ENCODE measurements at places on chromosomes 16 and 17. TPM values are rescaled to one million over a fixed set of nuclear protein-coding genes. Genes with fewer than 3 reads are reported as not detected.

ORMDL3 gene
- 107 TPM for total RNA-seq

CCR7 gene
- total RNA-seq = 0.35 TPM

DNA sequence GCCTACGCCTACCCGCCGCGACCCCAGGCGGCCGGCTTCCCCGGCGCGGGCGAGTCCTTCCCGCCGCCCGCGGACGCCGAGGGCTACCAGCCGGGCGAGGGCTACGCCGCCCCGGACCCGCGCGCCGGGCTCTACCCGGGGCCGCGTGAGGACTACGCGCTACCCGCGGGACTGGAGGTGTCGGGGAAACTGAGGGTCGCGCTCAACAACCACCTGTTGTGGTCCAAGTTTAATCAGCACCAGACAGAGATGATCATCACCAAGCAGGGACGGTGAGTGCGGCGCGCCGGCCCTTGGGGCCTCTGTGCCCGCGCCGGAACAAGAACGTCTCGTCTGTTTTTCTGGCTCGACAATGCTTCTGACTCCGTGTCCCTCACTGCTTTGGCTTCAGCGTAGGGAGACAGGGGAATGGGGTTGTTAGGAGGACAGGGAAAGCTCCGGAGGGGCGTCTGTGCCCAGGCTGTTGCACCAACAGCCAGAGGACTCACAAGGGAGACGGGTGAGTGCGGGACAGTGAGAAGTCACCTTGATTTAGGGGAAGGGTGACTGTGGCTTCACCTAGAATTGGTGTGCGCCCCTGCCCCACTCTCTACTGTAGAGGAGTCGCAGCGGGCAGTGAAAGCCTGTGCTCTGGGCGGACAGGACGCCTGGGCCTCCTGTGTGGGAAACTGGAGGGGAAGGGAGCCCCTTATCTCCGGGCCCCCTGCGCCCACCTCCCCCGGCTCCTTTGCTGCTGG, 806 bp downstream of the TBX21 start:
- no peak for DNase-seq

GRCh38 chr17:44556166-44556831, 985 bp upstream of the FZD2 start:
- DNase-seq = no peak

- DNase-seq = no peak
These were observed 479.8 kb upstream of the GOT2 start for GRCh38 chr16:59213952-59214351.

GRCh38 chr17:66032082-66032712, 159.7 kb downstream of the CEP112 start:
- no peak for DNase-seq

Measured in left lung (tissue), 14 donors.